ACHN (cell line): ENCODE measurements at places on chromosomes 1 and 21.

GRCh38 chr1:208205216-208206013, 38.8 kb downstream of the PLXNA2 start:
- no peak for DNase-seq

DNA sequence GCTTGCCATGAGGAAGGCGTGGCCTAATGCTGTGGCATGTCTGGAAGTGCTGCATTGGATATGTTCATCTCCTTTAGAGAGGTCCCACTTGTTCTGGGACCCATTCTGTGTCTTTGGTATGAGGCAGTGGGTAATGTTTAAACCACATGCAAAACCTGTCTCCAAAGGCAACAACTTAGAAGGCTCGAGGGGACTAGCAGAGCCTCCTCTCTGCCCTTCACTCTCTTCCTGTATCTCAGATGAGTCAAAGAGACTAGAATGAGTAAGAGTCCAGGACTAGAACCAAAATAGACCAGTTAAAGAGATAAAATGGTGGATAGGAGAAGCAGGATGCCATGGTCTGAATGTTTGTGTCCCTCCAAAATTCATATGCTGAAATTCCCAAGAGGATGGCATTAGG, 220.8 kb upstream of the KIAA0040 start:
- no peak for DNase-seq

GRCh38 chr21:41508415-41509144, 622 bp upstream of the TMPRSS2 start:
- no peak for DNase-seq

DNA sequence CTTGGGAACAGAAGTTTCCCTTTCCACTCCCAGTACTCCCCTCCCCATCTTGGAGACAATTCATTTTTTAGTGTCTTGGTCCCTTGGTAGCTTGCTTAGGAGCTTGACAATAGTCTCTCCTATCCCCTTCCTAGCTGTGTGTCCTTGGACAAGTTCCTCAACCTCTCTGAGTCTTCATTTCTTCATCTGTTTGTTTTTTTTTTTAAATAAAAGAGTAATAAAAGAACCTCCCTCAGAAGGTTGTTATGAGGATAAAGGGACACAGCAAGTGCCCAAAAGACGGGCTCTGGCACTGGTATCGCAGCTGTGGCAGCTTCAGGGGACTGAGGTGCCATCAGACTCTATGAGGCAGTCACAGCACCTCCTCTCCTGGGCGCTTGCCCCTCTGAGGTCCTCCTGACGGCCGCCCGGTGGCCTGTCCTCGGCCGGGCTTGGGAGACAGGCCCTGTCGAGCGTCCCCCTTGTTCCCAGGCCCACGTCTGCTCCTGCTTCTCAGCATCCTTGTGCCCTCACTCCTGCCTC, 689.2 kb downstream of the MATN1 start:
- no peak for DNase-seq

DNA sequence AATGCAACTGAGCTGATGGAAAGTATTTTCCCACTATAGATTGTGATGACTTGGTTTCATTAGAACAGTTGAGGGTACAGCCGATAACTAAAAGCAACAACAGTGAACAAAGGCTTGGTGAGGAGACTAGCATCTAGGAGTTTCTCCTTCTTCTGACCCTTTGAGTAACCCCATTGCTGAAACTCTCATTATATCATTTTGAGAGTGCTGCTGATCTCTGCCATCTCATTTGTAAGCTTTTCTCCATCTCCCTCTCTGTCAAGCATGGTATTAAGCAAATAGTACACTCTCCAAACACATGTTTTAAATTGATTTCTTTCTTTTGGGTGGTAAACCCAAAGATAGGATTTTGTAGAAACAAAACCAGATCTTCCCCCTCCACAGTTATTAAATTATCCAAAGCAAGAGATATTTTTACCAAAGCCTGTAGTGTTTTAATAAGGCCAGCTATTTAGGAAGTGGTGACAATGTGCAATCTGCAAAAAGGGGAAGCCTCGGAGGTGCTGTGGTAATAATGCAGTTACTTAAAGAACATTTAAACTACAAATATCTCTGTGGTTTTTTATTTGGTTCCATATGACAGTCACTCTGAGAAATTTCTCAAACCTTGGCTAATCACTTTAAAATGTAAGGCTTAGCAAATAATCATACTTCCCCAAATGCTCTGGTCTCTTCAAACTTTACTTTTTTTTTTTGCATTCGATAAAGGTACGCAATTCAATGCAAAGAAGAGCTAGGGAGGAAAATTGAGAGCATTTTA, 287.5 kb downstream of the HLX start:
- DNase-seq, result no peak

- DNase-seq, result peak; percentile 47
These were observed 106.5 kb downstream of the HLCS start for GRCh38 chr21:36859744-36860501.

- no peak for DNase-seq
These were observed 100.4 kb downstream of the KCNJ6 start for GRCh38 chr21:37815893-37816292.

DNA sequence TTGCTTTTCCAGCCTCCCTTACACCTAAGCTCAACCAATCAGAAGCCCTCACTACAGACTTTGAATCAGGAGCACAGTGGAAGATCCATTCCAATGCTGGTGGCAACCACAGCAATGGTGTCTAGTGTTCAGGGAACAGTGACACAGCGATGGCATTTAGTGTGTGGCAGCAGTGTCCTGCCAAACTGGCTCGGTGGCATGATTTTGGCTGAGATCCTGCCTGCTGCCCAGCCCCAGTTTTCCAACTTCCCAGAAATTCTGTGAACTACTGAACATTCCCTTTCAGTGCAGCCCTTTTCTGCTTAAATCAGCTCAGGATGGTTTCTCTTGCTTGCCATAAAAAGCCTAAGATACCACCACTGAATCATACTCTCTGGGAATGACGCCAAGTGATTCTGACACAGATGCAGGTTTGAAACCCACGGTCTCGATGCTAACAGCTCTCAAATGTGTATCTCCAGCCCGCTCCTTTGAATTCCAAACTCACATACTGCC, 8.8 kb downstream of the ASAP3 start:
- DNase-seq, result peak; percentile 59

GRCh38 chr1:246508897-246509688, 2.0 kb upstream of the SMYD3 start:
- DNase-seq, result no peak

DNA sequence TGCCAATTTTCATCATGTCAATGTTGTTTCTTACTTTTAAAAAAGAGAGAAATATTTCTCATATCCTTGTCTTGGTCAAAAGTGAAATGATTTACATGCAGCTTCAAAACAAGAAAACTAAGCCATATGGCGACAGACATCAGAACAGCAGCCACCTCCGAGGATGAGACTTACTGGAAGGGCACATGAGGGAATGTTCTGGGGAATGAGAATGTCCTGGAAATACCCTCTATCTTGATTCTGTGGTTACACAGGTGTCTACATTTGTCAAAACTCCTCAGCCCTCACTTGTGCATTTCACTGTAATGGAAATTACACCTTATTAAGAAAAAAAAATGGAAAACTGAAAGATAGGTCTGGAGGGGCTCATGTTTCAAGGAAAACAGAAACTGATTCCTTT, 14.2 kb upstream of the ECE1 start:
- DNase-seq, result no peak

GRCh38 chr21:44012474-44013379, 618 bp downstream of the TRAPPC10 start:
- DNase-seq, result peak; percentile 25

DNA sequence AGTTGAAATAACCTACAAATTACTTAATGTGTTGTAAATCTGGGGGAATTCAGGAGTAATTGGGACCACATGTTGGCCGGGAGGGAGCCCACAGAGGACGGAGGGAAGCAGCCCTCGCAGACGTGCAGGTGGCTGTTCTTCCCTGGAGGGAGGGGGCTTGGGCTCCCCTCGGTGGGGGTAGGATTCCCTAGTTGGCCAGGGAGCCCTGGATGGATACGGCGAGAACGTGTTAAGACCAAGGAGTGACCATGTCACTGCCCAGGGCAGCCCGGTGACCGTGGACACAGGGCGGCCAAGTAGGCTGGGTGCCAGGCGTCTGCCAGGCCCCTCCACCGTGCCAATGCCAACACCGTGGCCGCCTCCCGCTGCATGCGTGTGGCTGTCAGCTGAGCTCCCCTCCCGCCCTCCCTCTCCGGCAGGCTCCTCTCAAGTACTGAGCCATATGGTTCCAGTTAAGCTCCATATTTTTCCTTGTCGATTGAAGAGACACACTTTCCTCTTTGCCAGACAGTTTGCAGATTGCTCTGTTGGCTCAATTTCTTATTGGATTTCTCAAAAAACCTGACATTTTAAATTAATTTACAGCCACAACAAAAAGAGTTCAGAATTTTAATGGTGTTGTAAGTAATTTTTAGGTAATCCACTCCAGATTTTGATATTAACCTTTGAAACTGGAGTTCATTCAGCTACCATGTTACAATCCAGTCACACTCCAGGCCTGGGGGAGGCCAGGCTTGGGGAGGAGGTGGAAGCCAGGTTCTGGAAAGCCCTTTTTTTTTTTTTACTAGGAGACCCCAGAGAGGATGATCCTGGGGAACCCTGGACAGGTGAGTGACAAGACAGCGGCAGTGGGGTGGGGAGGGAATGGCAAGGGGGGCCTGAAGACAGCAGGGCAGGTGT, 71.2 kb downstream of the CASZ1 start:
- DNase-seq, result no peak

DNA sequence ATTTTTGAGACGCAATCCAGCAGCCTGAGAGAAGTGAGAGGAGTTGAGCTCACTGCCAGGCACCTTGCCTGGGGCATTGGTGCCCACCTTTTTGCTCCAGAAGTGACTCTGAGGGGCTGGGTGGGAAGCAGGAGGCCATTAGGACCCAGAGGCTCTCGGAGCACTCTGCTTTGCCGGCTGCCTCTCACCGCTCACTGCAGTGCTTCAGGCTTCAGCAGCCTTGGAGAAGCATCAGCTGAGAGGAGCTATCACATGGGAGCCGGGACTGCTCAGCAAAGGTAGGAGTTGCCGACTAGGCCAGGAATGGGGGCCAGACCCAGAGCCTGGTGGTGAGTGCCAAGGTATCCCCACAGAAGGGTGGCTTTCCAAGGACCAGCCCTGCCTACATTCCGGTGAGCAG, at the start of gene GPR61:
TSS of gene GPR61 (plus strand) at position 197 of the 400 bp plus-strand sequence. CDS start 3,151 bp downstream, outside the sequence.
- no peak for DNase-seq

DNA sequence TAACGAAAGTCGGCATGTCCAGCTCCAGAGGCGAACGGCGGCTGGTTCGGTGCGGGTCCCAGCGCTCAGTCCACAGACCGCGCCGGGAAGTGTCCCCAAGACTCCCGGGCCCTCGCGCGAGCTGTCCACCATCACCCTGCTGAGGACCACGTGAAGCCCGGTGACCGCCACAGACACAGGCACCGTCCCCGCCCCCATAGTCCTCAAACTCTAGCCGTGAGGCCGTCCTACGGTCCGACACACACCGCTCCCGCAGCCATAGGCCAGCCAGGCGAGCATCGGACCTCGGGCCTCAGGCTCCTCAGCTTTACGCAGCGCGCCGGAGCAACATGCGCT, 535 bp downstream of the SETD4 start:
- DNase-seq, result no peak

DNA sequence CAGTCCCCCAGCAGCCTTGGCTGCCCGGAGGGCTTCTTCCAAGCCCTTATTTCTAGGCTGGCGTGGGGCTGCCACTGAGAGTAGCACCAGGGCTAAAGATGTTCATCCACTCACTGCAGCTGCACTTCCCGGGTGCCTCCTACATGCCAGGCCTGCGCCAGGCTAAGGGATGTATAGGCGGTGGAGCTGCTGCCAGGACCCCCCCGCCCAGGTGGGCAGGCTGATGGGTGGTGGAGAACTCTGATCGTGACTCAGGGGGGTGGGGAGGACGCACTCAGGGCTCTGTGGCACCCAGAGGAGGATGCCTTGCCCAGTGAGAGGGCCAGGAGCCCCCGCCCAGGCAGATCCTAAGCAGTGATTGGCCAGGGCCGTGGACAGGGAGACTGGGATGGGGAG, 34.1 kb downstream of the CFAP74 start:
- DNase-seq, result no peak

DNA sequence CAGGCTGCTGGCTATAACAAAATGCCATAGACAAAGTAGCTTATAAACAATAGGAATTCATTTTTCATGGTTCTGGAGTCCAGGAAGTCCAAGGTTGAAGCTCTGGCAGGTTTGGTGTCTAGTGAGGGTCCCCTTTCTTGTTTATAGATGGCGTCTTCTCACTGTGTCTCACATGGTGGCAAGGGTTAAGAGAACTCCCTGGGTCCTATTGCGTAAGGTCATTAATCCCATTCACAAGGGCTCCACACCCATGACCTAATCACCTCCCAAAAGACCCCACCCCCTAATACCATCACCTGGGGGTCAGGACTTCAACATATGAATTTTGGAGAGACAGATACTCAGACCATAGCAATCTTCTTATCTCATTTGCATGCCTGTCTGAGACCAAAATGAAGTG, 108.9 kb upstream of the USP25 start:
- no peak for DNase-seq

DNA sequence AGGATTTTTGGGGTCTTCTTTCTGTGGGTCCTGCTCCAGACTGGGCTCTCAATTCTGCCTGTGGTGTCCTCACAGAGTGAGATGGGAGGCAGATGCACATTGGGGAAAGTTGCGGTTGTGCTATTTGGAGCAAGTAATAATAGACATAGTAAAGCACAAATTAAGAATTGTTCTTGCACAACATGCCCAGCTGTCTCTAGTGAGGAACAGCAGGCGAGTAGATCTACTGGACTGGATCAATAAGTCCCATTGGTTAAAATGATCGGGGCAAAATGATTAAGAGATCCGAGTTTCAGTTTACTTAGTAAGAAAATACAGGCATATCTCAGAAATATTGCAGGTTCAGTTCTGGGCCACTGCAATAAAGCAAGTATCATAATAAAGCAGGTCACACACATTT, 448.3 kb upstream of the PROX1 start:
- no peak for DNase-seq

- no peak for DNase-seq
These were observed 10.7 kb downstream of the C1orf146 start for GRCh38 chr1:92228401-92228800.

- no peak for DNase-seq
These were observed 33.7 kb downstream of the KCNK1 start for GRCh38 chr1:233647636-233648035.

DNA sequence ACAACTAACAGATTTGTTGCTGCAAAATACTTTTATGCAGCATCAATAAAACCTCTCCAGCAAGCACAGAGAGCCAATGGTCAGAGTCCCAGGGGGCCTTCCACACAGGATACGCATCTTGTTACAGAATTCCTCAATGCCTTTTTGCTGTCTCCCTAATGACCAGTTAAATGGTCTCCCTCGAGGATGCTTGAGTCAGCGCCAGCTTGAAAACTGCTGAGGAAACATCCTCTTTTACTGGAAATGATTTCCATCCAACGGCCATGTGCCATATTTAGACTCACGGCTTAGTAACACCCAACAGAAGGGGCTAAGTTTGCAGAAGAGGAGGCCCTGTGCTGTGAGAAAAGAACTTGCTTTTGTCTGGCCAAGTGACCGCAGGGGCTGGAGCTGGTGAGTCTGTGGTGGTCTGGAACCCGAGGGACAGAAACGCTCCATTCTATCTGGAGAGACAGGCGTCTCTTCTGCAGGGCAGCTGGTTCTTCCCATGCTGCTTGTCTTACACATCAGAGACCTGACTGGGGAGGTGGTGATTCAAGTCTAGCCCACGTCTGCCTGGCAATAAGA, 496.4 kb downstream of the SETD4 start:
- no peak for DNase-seq
